ENCODE measurements at places on chromosomes 6 and 20.

GRCh38 chr6:41602422-41602743 is 35.9 kb upstream of the MDFI start:
- no peak for DNase-seq

GRCh38 chr6:148500402-148500801 is 157.8 kb downstream of the SASH1 start:
- no peak for DNase-seq

GRCh38 chr20:62949153-62949821 is 3.2 kb upstream of the SLC17A9 start:
- no peak for DNase-seq

DNA sequence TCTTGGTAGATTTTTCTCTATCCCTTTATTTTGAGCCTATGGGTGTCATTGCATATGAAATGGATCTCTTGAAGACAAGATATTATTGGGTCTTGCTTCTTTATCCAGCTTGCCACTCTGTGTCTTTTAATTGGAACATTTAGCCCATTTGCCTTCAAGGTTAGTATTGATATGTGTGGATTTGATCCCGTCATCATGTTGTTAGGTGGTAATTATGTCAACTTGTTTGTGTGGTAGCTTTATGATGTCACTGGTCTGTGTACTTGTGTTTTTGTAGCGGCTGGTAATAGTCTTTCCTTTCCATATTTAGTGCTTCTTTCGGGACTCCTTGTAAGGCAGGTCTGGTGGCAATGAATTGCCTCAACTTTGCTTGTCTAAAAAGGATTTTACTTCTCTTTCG is 61.9 kb downstream of the UNC5CL start:
- DNase-seq, result no peak

- no peak for DNase-seq
Observed at GRCh38 chr6:43625393-43625992, 3.6 kb downstream of the GTPBP2 start.

DNA sequence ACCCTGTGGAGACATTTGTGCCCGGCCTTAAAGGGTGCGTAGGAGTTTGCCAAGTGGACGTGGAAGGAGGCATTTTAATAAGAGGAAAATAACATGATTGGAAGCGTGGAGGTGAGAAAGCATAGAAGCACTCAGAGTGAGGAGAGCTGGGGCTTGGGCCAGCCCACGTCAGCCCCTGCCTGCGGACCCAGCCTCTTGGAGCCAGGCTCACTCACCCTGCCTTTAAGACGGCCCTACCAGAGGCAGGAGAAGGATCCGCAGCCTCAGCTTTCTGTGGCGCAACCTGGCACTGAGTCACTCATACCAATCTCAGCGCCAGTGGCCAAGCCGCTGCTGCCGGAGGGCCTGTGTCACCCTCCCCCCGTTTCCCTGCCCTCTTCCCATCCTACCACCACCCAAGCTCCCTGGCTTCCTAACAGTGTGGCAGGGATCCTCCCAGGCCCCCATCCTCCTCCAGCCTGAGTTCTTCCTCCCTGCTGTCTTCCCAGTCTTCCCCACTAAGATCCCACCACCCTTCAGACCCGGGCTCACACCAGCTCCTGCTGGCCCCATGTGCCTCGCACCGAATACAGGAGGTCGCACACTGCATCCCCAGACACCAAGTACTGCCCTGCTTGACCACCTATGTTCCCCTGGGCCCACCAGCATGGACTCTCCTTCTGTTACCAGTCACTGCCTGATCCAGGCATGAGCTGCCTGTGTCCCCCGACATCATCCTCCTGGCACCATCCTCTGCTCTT is 285.2 kb downstream of the UST start:
- DNase-seq, result no peak

GRCh38 chr6:108635505-108636226 is 74.9 kb downstream of the FOXO3 start:
- DNase-seq, result peak; percentile 15

DNA sequence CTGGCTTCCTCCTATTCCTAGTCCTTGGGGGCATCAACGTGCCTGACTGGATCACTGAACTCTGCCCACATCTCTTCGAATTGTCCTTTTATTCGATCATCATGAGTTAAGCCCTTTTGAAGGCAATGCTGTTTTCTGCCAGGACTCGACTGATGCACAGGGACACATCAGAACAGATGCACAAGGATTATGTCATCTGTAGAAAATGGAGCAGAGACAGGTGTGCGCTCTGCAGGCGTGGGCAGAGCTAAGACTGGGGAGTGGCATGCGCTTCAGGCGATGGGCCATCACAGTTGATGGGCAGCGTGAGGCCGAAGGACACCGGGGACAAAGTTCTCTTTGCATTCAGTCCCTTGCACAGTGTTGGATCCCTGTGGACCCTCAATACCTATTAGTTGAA is 13.1 kb downstream of the GABRR1 start:
- DNase-seq, result no peak

DNA sequence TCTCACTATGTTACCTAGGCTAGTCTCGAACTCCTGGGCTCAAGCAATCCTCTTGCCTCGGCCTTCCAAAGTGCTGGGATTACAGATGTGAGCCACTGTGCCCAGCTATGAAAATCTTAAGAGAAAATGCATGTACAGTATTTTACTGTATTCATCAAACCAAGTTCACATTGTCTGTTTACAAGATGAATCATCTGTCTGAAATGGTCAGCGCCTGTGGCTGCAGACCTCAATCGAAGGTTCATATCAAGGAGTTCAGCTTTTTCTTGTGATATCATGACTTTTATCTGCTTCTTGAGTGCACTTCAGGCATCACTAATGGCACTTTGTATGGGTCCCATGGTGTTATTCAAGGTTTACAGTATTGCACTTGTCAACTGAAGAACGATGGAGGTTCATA is 155.1 kb downstream of the SLC16A10 start:
- DNase-seq, result no peak

GRCh38 chr6:158907931-158908330 is 88.8 kb upstream of the EZR start:
- DNase-seq, result no peak

DNA sequence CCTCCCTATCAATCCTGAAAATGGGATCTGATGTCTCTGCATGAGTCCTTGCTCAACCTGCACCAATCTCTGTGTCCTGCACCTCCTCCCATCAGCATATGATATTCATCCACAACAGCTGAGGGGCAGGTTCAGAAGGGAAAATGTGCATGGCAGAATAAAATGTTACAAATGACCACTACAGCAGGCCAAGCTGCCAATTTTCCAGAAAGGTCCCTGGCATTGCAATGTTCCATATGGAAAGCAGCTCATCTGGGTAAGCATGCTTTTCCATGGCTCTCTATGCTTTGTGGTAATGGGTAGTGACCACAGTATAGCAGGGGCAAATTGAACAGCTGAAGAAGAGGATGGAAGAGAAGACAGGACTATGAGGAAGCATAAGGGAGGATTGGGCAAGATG is 841.2 kb upstream of the FLRT3 start:
- no peak for DNase-seq

DNA sequence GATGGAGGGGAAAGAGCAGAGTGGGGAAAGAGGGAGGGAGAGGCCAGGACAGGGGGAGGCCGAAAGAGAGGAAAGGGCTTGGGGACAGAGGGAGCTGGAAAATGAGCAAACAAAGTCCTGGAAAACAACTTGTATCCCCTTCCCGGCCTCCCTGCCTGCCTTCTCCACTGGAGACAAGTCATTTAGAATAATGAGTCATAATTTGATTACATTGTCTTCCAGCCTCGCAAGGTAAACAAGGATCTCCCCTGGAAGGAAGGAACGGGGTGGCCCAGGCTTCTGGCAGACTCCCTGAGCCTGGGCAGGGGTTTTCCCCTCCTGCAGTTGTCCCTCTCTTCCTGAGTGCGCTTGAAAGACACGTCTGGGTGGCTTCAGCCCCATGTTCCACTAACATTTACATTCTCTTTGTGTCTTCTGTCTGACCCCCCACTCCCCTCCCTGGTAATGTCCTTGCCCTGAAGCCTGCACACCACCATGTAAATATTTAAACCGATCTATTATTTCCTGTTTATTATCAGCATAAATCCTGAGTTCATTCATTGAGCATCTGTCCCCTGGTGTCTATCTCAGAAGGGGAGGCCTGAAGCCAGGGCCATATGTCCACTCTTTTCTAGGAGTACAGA is 12.1 kb upstream of the MRPS18A start:
- DNase-seq, result no peak

GRCh38 chr6:106309766-106310373 is 15.7 kb downstream of the ATG5 start:
- DNase-seq, result no peak

DNA sequence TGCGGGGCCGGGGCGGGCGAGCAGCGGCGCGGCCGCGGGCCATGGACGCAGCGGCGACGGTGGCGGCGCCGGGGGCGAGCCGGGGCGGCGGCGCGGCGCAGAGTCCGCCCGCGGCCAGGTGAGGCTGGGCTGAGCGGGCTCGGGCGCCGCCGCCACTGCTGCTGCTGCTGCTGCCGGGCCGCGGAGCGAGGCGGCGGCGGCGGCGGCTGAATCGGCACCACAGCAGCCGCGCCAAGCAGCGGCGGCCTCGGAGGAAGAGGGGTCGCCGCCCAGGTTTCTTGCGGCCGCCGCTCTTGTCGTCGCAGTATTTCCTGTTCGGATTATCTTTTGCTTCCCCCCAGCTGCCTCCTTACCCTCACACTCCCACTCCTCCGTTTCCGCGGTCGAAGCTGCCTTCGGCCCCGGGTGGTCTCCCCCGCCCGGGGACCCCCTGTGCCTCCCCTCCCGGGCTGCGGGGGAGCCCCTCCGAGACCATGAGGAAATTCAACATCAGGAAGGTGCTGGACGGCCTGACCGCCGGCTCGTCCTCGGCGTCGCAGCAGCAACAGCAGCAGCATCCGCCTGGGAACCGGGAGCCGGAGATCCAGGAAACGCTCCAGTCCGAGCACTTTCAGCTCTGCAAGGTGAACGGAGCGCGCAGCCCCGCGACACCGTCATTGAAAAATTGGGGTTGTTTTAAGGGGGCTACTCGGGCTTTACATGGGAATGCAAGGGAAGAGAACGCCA is at the start of gene STXBP5:
STXBP5 (plus strand) TSS at position 358 of the 726 bp plus-strand sequence; CDS start at position 474, 116 bp downstream.
- peak; percentile 62 for DNase-seq

DNA sequence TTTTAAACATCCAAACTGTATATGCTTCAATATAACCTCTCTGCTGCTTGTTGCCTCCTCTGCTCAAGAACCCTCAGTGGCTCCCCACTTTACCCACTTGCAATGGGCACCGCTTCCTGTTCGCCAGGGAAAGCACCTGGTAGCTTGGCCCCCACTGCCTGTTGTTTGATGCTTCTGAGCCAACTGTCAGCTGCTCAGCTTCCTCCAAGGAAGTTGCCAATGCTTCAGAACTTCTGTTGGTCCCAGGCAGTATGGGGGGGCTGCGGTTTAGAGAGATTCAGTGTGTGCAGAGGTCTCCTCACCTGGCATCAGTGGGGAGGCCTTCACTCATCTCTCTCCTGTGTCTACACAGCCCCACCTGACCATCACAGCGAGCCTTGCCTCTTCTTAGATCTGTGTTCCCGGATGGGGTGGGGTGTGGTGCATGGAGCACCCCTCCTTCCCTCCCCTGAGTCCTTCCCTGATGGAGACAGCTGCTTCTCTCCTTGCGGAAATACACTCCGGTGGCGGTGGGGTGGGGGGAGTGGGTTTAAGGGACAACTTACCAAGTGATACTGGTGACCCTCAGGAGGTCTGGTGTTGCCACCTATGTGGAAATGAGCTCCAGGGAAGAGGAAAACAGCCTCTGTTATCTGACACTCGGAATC is 308.1 kb downstream of the CDH26 start:
- no peak for DNase-seq

- no peak for DNase-seq
Observed at GRCh38 chr6:20965915-20966314, 431.7 kb downstream of the CDKAL1 start.

DNA sequence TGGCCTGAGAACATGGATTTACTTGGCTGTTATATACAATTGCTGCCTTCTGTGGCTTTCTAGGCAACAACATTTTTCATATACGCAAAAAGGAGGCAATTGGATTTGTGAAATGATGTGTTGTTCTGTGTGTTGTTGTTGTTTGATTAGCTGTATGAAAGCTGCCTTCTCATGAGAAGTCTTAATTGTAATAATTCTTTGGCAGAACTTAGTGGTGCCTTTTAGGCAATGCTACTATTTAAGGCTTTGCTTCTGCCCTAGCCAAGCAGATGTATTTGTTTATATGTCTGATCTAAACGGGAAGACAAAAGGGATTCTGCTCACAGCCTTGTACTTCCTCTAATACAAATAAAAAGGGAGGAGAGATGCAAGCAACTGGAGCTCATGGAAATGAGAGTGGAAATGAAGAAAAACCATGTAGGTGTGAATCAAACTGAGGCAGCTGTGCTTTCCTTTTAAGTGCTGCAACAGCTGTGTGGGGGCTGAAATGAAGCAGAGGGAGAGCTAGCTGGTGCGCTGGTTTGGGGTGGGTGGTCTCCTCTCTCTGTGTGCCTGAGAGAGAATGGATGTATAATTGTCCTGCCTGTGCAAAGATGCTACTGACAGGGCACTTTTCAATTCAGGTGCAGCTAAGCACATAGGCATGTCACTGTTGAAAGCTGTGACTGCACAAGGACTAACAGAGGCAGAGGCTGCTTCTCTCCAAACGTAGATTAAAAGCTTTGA is 386.9 kb upstream of the MAN1A1 start:
- no peak for DNase-seq
